ENCODE measurements at places on chromosomes 2 and 18. TPM values are rescaled to one million over a fixed set of nuclear protein-coding genes. Genes with fewer than 3 reads are reported as not detected.
A peak's percentile ranks its signal among the peaks of the same experiment; 100 is the strongest.

SFXN5 gene
- total RNA-seq: 10.6 TPM

TEX44 gene
- total RNA-seq: not detected

CHRNG gene
- not detected for total RNA-seq

SEPTIN10 gene
- total RNA-seq: 45.6 TPM

BABAM2 gene
- total RNA-seq: 69.8 TPM

DNA sequence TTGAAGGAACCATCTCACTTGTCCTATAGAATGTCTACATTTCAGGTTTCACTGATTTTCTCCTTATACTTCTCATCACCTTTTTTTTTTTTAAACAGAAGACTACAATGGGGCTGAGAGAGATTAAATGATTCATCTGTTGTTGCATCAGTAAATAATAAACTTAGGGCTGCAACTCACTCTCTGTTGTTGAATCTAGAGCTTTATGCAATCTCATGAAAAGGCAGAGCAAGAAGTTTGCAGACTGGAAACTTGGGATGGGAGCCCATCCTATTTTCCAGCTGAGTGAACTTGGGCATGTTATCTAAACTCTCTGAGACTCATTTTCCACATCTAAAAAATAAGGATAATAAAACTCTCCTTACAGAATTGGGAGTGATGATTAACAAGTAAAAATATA is 58.4 kb downstream of the PDE1A start:
- no peak overlapping the region for H3K4me3 ChIP-seq
- H3K4me1 ChIP-seq: peaks cover 20% of the 10 kb centered on the region
- no peaks in the 10 kb centered on the region for H3K27me3 ChIP-seq
- no peak for DNase-seq

DNA sequence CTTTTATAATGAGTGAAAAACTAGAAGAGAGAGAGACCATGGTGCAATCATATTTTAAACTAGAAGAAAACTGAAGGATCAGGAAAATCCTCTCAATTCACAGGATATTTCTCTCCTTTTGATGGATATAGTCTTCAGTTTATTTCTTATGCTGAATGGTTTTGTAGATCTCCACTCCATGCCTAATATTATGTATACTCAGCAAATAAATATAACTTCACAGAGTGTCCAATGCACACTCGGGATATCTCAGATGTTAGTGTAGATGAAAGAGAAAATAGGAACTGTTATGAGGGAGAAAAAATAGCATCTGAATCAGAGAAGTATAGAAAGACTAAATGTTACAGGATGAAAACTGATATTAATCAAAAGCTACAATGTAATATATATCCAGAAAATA is 1324.5 kb upstream of the PIK3C3 start:
- H3K27me3 ChIP-seq: no peaks in the 10 kb centered on the region
- no peak overlapping the region for H3K27ac ChIP-seq
- DNase-seq: no peak
- no peak overlapping the region for H3K4me3 ChIP-seq

DNA sequence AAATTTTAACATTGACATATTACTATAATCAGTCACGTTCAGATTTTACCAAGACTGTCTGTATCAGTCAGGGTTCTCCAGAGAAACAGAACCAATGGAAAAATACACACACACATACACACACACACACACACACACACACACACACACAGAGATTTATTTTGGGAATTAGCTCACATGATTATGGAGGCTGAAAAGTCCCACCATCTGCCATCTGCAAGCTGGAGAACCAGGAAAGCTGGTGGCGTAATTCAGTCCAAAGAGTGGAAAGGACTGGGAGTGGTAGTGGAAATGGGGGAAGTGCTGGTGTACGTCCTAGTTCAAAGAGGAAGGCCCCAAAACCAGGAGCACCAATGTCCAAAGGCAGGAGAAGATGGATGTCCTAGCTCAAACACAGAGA is 166.4 kb downstream of the AKAIN1 start:
- no peak overlapping the region for H3K4me3 ChIP-seq
- no peaks in the 10 kb centered on the region for H3K27me3 ChIP-seq
- H3K36me3 ChIP-seq: no peaks in the 10 kb centered on the region
- no peak overlapping the region for H3K27ac ChIP-seq
- H3K4me1 ChIP-seq: no peaks in the 10 kb centered on the region

UGT1A5 gene
- not detected for total RNA-seq

DNA sequence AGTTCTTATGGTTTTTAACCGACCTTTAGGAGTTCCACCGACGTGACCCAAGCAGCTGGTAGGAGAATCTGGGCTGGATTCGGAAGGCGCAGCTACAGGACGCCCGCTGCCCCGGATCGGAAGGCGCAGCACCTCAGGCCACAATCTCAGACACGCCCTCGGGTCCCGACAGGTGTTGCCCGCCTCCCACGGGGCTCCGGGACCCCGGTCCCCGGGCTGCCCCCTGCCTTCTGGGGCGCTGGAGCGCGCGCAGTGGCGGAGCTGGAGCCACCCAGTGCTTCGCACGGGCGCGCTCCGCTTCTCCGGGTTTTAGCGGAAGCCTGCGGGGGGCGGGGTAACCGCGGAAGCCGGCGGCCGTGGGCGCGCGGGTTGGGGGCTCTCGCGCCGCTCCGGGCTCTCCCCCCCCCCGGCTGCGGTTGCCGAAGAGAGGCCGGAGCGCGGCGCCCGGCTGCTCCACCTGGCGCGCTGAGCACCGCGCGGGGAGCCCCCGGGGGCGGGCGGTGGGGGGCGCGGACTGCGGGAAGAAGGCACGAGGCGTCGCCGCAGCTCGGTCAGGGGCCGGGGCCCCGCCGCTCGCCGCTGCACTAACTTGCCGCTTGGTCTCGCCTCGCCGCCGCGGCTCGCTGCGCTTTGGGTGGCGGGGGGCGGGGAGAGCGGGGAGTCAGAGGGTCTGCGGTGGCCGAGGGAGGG is 718.8 kb downstream of the DPP10 start:
- no peak overlapping the region for H3K4me3 ChIP-seq
- DNase-seq: no peak
- H3K27ac ChIP-seq: no peak overlapping the region

GRCh38 chr2:191696001-191696400 is 18.1 kb downstream of the NABP1 start:
- no peaks in the 10 kb centered on the region for H3K27me3 ChIP-seq
- H3K4me3 ChIP-seq: no peak overlapping the region
- H3K4me1 ChIP-seq: peaks cover 3% of the 10 kb centered on the region
- no peak overlapping the region for H3K27ac ChIP-seq
- no peaks in the 10 kb centered on the region for H3K36me3 ChIP-seq

CD8B2 gene
- not detected for total RNA-seq

- peak within 1 kb of the TSS; percentile 13 for H3K27ac ChIP-seq
- no peaks in the 10 kb centered on the region for H3K36me3 ChIP-seq
- H3K4me1 ChIP-seq: no peaks in the 10 kb centered on the region
- peak within 1 kb of the TSS; percentile 6 for H3K4me3 ChIP-seq
Observed at GRCh38 chr2:36696533-36696932, at the start of gene VIT. Gene VIT, plus strand, starts transcription at chr2:36696707. Its CDS starts 19,664 bp downstream, at chr2:36716371.

RAD51AP2 gene
- not detected for total RNA-seq

DNA sequence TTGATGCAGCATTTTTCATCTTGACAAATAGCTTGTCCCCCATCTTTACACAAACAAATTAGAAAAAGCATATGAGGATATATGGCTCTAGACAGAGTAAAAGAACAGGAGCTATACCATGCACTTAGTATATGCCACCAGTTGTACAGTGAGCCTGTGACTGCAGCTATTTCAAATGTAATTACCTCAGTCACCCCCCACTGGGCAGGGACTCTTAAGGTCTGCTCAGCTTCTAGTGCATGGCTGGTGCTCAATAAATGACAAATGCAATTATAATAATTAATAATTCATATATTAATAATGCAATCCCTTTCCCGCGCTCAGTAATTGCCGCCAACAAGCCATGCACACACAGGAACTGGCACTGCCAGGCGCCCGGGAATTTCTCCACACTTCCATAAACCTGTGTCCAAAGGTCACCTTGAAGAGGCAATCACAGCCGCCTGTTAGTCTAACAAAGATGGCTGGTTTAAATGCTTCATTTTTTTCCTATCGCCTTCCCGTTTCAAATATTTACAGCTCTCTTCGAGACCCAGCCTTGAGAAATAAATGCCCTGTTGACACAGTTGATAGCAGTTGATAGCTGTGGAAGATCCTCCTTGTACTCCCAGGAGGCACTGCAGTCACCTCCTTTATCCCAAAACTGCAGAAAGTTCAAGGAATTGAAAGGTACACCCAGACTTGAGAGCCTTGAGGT is 156.6 kb downstream of the INO80D start:
- peaks cover 7% of the 10 kb centered on the region for H3K4me1 ChIP-seq
- H3K27me3 ChIP-seq: peaks cover 31% of the 10 kb centered on the region
- H3K36me3 ChIP-seq: no peaks in the 10 kb centered on the region
- no peak for DNase-seq
